ENCODE measurements at places on chromosomes 11 and 22.
A peak's percentile ranks its signal among the peaks of the same experiment; 100 is the strongest.

GRCh38 chr11:100625041-100625440, 62.0 kb upstream of the ARHGAP42 start:
- DNase-seq = no peak

DNA sequence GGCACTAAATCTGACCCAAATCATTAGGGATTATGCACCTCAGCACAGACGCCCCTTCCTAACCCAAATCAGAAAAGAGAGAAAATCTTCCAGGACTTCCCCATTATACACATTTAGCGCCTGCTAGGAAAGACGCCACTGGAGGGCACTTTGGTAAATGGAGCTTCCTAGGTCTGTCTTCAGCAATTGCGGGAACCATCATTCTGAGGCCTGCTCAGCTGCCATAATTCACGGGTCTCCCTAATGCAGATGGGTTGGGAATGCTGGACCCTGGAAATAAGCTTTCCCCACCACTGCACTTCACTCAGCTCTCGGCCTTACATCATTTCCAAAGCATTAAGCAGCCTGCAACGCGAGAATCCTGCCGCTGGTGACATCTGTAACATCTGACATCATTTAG, 86.2 kb upstream of the OPCML start:
- DNase-seq = no peak

- no peak for DNase-seq
These were observed 19.5 kb upstream of the FLRT1 start for GRCh38 chr11:64015935-64016845.

DNA sequence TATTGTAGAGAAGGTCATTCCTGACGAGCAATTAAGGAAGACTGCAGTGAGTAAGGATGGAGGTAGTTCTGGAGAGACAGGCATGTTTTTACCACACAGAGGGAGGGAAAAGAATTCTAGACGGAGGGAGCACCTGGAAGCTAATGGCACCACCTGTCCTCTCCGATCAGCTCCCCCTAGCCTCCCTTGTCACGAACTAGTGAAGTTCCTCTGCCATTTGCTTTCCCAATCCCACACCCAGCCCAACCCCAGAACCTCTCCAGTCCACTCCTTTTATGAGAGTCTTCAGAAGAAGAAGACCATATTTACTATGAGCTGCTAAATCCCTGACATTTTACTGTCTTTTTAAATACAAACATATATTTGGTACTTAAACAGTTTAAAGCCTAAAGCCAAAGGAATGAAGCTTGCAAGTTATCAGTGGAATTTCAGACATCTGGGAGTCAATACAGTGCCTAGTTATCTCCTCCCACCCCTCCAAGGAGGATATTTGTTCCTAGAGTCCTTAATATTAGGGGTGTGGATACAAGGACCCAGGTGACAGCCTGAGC, 46.1 kb upstream of the HSPA8 start:
- DNase-seq = no peak

DNA sequence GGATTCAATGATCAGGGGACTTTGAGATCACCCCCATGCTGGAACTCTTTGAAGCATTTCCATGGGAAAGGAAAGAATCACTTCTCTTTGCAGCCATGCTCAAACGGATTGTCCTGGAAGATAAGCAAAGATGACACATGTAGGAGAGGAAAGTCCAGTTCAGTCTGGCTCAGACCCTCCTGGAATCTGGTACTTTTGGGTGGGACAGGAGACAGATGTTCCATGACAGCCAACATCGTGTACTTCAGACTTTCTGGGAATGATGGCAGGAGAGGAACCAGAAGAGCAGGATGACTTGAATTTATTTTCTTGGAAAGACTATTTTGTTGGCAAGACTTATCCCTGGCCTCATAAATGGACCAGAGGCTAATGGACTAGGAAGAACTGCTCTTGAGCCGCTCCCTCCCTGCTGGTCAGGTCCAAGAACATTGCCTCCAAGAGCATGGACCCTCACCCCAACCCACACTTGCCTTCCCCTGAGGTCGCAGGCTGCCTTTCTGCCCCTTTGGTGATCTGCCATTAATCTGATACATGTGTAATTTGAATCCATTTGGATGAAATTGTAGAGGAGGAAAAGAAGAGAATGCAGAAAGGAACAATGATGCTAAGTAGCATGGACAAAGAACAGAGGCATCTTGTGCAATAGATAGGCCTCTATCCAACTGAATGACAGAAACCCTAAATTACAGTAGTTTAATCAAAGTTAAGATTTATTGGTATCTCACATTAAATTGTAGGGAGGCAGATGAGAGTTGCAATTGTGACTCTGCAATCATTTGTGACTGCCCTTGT, 201.0 kb downstream of the SNX19 start:
- DNase-seq = no peak

GRCh38 chr22:49141761-49142160, 685.9 kb downstream of the BRD1 start:
- no peak for DNase-seq

DNA sequence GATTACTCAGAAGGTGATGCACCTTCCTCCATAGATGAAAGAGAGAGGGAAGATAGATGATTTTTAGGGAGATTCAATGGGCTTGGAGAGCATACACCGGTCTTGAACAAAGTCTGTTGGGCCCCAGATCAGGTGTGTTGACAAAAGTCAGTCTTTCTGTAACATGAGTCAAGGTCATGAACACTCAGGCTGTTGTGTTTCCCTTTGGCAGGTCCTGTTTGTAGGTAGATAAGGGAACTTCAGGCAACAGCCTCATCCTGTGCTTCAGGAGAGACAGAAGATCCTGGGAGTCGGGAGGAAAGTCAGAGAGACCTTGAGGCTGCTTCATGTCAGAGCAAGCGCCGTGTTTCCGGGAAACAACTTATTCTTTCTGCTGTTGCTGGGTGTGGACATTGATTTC, 703.1 kb downstream of the BRD1 start:
- DNase-seq = no peak

- no peak for DNase-seq
These were observed 268.0 kb downstream of the CTTN start for GRCh38 chr11:70666311-70666710.

DNA sequence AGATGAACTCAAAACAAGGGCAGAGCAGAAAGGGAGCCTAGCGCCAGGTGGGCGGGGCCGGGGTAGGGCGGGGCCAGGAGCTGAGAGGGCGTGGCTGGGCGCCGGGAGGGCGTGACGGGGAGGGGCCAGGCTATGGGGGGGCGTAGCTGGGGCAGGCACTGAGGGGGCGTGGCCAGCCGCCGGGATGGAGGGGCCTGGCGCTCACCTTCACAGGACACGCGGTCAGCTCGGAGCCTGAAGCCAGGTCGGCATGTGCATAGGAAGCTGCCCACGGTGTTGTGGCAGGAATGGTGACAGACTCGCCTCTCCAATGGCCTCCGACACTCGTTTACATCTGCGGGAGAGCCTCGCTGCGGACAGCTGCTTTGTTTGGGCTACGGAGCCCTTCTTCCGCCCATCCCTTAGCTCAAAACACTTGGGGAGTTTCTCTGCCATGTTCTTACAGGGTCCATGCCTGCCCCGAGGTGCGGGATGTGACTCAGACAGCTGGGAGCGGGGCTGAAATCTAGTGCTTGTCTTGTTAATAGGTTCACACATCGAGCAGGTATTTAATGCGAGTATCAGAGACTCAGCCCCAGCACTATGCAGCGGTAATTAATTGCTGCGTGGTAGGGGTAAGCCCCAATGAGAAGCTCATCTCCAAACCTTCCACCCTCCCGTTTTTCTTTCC, 13.4 kb downstream of the VWCE start:
- peak; percentile 74 for DNase-seq

GRCh38 chr11:47003180-47003877, 66.8 kb downstream of the CSTPP1 start:
- DNase-seq = no peak

GRCh38 chr11:129308241-129308865, 67.3 kb upstream of the BARX2 start:
- DNase-seq = no peak

DNA sequence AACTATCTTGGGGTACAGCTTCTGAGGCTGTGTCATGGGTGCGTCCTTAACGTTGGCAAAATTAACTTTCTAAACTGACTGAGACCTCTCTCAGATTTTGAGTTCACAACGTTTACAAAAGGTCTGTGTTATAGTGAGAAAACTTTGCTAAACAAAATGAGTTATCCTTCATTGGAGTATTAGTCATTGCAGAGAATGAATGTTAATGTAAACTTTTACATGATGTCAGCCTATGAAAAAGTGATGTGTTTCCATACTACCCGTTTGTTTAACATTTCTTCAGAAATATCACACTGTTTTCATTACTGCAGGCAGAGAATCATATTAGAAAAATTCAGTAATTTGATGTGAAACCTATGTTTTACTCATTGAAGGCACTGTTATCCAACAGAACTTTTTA, 32.1 kb downstream of the HSD17B12 start:
- no peak for DNase-seq

DNA sequence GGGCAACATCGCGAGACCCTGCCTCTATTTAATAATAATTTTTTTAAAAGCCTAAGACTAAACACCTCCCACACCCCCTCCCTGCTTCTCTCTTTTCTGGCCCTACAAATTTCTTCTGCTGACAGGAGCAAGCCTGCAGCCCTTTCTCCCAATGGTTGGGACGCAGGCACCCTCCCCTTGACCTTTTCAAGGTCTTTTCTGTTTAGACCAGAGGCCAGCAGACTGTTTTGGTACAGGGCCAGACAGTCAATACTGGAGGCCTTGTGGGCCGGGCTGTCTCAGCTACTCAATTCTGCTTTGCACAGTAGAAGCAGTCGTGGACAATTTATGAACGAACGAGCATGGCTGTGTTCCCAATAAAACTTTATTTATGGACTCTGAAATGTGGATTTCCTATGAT, 92.3 kb downstream of the SCN3B start:
- no peak for DNase-seq

GRCh38 chr11:92329137-92329536, 104.5 kb downstream of the FAT3 start:
- DNase-seq = no peak

- DNase-seq = no peak
These were observed 16.0 kb downstream of the CDC45 start for GRCh38 chr22:19495562-19496323.

DNA sequence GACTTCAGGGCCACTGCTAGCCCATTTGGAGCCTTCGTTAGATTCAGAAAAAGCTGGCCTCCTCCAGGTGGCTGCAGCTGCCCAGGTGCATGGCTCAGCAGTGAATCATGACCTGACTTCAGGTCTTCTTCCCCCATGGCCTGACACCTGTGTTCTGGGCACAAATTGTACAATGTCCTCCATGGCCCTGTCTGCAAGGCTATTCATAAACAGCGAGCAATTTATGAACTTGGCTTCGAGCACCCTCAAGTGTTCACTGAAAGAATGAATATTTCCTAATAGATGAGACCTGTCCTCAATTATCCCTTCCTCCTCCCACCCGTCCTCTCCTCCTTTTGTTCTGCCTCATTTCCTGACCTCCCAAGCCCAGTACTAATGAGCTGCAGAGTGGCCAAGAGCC, 12.2 kb upstream of the VPS37C start:
- DNase-seq = no peak

- no peak for DNase-seq
These were observed 21.6 kb downstream of the ARVCF start for GRCh38 chr22:19994851-19995610.

DNA sequence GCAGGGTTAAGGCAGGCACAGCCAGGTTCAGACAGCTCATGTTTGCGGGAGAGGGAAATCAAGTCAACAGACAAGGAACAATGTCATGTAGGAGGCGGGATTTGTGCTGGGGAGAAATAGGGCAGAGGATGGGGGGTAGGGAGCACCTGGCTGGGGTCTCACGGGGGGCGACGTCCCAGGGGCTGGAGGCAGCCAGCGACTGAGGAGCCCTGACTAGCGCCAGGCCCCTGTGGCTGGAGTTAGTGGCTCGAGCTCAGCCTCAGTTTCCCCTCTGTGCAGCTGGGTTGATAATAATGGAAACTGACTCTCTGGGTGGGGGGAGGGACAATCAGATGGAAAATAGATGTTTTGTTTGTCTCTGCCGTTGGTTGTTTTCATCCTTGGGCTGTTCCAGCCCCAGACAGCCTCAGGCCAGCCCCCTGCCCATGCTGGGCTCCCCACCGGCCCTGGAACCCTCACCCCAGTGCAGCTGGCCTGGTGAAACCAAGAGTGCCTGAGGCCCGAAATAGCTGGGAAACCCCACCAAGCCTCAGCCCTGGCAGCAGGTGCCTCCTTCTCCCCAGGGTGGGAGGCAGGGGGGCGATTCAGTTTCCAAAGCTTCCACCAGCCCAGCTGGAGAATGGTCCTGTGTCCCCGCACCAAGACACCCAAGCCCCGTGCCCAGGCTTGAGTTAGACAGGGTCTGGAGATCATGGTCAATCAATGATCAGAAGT, 44.1 kb downstream of the IGLL5 start:
- DNase-seq = no peak

- no peak for DNase-seq
These were observed 7.2 kb downstream of the WT1 start for GRCh38 chr11:32427935-32428664.

GRCh38 chr11:122808478-122808869, 29.8 kb upstream of the CRTAM start:
- no peak for DNase-seq

DNA sequence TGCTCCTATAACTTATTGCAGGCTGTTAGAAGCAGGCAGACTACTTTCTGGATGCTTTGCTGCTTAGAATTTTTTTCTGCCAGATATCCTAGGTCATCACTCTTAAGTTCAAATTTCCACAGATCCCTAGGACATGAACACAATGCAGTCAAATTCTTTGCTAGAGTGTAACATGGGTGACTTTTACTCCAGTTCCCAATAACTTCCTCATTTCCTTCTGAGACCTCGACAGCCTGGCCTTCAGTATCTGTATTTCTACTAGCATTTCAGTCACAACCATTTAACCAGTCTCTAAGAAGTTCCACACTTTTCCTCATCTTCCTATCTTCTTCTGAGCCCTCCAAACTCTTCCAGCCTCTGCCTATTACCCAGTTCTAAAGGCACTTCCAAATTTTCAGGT, 60.4 kb upstream of the ZBED5 start:
- DNase-seq = no peak

DNA sequence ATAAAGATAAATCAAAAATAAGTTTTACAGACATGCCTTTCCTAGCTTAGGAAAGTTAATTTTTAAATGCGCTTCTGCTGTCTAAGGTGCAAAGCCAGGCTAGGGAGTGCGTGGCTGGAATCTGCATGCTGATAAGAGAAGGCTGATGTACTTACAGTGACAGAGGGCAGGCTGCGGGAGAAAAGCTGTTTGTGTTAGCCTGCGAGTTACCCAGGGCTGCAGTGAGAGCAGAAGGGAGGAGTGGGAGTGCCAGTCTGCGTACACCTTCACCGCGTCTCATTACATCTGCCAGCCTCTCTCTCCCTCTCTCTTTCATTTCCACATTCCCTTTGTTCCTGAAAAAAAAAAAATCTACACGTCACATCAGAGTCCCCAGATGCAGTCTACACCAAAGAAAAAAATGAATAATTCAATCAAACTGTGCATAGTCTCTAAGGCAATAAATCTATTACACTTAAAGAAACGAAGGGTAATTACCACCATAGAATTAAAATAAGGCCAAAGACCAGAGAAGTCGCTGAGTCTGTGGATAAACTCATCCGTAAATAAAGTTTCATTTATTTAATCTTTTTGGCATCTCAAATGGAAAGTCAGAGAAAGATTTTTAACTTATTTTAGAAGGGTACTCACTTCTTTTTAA, 126.4 kb upstream of the C11orf58 start:
- no peak for DNase-seq

GRCh38 chr11:116413301-116414242, 359.2 kb downstream of the BUD13 start:
- DNase-seq = no peak

GRCh38 chr11:64218628-64219353, 7.2 kb downstream of the TRPT1 start:
- no peak for DNase-seq

Data from activated CD8-positive, alpha-beta memory T cell treated with anti-CD3 and anti-CD28 coated beads for 24 hours (primary cell).